ENCODE measurements at places on chromosomes 16 and 17. TPM values are rescaled to one million over a fixed set of nuclear protein-coding genes. Genes with fewer than 3 reads are reported as not detected.

DNA sequence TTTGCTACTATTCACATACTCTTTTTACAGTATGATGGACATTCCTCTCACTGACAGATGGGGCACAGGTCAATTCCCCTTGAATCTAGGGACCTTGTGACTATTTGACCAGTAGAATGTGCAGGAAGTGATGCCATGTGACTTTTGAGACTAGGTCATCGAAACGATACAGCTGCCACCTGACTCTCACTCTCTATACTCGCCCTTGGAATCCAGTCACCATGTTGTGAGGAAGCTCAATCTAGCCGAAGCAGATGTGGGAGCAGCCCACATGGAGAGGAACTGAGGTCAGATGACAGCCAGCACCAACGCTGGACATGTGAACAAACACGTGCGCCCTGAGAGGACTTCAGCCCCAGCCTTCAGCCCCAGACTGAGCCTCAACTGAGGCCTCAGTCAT lies 148.2 kb upstream of the CDC42EP4 start:
- no peak for DNase-seq

DNA sequence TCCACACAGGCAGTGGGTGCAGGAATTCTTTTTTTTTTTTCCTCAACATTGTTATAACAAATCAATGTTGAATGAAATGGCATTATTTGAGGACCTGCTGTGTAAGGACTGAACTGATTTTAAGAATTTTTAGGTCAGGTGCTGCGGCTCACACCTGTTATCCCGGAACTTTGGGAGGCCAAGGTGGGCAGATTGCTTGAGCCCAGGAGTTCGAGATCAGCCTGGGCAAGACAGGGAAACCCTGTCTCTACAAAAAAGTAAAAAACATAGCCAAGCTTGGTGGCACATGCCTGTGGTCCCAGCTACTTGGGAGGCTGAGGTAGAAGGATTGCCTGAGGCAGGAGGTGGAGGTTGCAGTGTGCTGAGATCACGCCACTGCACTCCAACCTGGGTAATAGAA lies 12.4 kb downstream of the MPRIP start:
- no peak for DNase-seq

DNA sequence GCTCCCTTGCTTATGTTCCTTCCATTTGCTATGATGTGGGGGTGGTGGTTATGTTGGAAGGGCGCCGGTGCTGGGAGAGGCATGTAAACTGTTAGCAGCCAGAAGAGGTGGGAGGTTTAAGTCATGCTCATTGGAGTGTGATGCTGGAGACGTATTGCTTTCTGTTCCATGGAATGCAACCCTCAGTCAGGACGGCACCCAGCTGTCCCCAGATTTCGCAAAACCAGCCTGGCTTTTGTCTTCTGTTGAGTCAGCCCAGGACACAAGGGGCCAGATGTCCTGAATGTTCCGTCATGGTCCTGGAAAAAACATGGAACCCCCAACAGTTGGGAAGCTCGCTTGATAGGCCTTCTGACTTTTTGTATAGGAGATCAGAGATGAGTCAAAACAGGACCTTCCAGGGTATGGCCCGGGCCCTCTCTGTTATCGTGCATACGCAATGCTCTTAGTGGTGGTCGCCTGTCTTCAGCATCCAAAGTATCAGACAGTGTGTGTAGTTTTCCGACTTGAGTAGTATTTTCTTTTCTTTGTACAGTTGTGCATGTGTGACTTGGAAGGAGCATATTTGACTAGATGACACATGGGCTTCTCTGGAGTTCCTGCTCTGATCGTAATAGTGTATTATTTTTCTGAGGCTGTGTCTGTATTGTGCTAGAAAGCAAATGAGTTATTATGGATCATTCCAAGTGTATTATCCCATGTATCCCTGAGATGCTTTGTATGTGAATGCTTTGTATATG lies 201.9 kb downstream of the SNX29 start:
- no peak for DNase-seq

DNA sequence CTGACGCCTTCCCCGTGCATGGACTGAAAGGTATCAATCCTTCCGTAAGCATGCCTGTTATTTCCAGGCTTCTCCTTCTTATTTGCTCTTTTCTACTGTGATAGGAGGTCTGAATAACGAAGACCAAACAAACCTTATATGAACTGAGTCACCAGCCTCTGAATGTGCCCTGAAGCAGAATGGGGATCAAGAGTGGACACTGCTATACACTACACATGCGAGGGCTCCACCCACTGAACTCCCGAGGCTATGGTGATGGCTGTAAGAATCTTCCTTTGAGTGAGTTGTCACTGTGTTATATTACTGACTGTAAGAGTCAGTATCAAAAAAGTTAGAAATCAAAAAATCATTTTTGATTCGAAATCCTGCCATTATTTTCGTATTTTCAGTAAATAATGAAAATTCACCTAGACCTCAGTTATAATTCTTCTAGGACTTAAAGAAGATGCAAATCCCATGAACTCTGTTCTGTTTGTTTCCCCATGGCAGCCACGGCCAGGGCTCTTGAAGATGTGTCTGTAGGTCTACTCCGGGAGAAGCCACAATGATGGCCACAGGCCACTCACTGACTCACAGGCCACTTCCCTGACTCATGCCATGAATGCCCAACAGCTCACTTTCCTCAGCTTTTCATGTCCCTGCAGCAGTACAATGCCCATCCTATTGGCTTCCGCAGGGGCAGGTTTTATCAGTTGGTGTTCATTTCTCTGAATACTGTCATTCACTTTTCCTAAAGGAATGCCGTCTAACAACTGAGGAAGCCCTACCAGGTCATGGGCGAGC lies 54.7 kb downstream of the ZZEF1 start:
- peak; percentile 14 for DNase-seq

- DNase-seq: no peak
Observed at GRCh38 chr17:72921347-72922054, 171.0 kb downstream of the SLC39A11 start.

DNA sequence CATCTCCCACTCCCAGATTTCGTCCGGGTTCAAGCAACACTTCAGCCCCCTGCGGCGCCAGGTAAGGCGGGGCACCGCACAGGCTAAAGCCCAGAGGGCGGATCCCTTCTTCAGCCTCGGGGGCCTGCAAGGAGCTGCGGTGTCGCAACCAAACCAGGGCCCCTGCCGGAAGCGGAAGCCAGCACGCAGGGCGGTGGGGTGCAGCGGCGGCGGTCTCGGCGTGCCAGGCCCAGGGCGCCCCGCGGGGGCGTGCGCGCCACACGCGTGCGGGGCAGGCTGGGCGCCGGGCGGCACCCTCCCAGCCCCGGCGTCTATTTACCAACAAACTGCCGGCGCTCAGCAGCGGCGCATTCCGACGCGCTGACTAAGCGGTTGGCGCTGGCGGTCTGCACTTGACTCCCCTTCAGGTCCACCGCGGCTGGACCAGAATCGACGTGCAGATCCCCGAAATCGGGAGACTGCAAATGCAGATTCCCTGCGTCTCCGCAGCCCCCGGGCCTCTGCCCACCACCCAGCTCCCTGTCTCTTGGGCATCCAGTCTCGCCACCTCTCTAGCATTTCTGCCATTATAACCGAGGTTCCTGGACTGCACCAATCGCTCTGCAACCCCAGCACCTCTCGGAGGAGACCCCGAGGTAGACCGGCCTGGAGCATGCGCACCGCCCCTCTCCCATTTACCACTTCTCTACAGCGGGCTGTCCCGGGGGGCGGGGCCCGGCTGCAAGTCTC lies 421 bp upstream of the DLX4 start:
- DNase-seq: peak; percentile 99

DNA sequence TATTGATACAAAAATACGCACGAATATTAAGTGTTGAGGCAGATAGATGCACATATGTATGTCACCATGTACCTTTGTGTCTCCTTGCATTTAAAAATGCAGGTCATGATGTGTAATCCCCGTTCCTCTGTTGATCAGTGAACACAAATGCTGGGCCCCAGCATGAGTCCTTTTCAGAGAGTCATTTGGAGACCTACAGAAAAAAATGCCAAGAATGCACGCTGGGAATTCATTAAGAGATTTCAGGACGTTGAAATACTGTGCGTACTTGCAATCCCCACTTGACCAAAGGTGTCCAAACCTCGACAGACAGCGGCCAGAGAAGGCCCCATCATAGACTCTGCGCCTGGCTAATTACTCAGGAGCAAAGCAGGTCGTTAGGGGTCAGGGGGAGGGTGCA lies 496.0 kb downstream of the MAF start:
- no peak for DNase-seq

GRCh38 chr16:51449441-51449840 lies 298.4 kb upstream of the SALL1 start:
- DNase-seq: no peak

DNA sequence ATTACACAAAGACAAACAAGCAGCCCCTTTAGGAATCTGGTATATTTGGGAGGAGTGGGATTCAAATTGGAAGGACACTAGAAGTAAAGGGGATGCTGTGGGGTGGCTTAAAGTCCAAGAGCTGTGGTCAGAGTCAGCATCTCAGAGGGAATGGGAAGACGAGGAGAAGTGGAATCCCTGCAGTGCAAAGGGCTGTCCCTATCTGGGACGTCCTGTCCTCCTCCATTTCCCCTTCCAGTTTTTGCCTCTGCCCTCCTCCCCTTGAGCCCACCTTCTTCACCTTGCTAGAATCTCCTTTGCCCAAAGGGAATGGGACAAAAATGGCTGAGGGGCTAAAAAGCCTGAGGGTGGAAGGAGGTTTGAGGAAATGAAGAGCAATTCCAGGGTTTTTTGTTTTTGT lies 4.2 kb upstream of the PLXDC1 start:
- DNase-seq: no peak

- DNase-seq: no peak
Observed at GRCh38 chr17:6528557-6528956, 27.8 kb downstream of the PITPNM3 start.

DNA sequence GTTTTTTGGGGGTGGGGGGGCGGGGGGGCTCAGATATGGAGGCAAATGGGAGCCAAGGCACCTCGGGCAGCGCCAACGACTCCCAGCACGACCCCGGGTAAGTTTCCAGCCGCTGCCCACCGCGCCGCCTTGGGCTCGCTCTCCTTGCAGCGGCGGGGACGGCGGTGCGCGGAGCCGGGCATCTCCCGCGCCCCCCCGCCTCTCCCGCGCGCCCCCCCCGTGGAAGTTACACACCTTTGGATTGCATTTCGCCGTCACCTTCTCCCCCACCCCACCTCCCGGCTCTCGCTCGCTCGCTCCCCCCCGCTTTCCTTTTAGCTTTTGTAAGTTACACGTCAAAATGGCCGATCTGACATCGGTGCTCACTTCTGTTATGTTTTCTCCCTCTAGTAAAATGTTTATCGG lies 387 bp downstream of the MSI2 start:
- DNase-seq: no peak

DNA sequence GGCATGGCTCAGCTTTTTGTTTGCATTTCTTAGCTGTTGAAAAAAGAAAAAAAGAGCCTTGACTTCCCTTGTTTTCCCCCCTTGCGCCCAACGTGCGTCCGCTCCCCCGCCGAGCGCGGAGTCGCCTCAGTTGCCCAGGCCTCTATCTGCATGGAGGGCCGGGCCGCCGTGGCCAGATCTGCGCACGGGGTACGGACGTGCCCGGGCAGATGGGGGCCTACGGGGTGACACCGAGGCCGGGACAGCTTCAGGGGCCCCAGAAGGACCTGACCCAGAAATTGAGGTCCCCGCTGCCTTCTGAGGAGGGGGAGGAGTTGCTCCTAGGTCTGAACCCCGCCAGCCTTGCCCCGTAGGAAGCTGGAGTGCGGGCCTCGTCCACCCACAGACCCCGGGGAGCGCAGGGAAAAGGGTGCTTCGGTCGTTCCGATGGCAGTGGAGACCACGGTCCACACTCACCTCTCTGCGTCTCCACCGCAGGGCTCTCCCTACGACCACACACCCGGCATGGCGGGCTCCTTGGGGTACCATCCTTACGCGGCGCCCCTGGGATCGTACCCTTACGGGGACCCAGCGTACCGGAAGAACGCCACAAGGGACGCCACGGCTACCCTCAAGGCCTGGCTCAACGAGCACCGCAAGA lies 1.5 kb downstream of the IRX5 start:
- peak; percentile 95 for DNase-seq

DNA sequence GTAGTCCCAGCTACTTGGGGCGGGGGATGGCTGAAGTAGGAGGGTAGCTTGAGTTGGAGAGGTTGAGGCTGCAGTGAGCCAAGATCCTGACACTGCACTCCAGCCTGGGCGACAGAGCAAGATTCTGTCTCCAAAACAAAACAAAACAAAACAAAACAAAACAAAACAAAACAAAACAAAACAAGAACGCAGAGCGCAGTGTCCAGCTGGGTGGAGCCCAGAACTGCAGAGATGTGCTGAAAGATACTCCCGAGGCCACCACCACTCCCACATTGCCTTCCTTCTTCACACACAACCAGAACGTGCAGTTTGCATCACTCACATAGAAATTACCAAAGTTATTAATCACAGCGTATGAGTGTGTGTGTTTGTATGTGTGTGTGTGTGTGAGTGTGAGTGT lies 222.9 kb upstream of the ASIC2 start:
- DNase-seq: no peak

GRCh38 chr16:80047842-80048241 lies 447.3 kb upstream of the MAF start:
- no peak for DNase-seq

DNA sequence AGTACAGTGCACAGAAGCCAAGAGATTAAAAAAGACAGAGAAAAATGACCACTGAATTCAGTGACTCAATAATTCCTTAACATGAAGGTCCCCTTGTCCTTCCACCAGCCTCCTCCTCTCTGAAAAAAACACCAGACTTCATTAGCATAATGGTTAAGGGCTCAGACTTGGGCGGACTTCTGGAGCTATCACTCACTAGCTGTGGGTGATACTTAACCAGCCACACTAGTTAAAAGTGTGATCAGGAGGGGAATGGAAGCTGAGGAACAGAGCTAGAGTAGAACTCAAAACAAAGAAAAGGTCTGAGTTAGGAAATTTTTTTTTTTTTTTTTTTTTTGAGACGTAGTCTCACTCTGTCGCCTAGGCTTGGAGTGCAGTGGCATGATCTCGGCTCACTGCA lies 23.2 kb downstream of the ZNF652 start:
- DNase-seq: no peak

DNA sequence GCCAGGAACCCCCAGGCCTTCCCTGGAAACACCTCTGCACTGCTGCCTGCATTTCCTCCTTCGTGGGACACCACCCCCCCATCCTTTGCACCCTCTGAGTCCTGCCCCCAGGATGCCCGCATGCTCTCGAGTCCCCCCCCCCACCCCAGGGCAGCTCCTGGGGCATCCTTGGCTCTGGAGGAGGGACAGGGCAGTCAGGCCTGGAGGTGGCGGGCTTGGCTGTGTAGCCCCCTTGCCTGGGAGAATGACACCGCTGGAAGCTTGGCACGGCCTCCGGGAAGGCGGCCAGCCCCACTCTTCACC lies 98.9 kb upstream of the GSE1 start:
- no peak for DNase-seq

- no peak for DNase-seq
Observed at GRCh38 chr17:33390479-33391176, 97.5 kb upstream of the ASIC2 start.

The C17orf113 gene
- 0.29 TPM for total RNA-seq

The FOXJ1 gene
- total RNA-seq: not detected

The KCNG4 gene
- not detected for total RNA-seq

The CDH16 gene
- total RNA-seq: not detected

The CHRNE gene
- total RNA-seq: 1.4 TPM

The MMP25 gene
- under 0.01 TPM for total RNA-seq

The TMIGD1 gene
- total RNA-seq: not detected

The PDIA2 gene
- total RNA-seq: not detected

The CD300A gene
- total RNA-seq: not detected

The FGF11 gene
- 0.29 TPM for total RNA-seq

The ZNF764 gene
- total RNA-seq: 5.3 TPM

The SLC47A1 gene
- total RNA-seq: 1.1 TPM

The ICAM2 gene
- 6.5 TPM for total RNA-seq

All from osteoblast (primary cell).